ENCODE measurements at places on chromosomes 13 and 19.

DNA sequence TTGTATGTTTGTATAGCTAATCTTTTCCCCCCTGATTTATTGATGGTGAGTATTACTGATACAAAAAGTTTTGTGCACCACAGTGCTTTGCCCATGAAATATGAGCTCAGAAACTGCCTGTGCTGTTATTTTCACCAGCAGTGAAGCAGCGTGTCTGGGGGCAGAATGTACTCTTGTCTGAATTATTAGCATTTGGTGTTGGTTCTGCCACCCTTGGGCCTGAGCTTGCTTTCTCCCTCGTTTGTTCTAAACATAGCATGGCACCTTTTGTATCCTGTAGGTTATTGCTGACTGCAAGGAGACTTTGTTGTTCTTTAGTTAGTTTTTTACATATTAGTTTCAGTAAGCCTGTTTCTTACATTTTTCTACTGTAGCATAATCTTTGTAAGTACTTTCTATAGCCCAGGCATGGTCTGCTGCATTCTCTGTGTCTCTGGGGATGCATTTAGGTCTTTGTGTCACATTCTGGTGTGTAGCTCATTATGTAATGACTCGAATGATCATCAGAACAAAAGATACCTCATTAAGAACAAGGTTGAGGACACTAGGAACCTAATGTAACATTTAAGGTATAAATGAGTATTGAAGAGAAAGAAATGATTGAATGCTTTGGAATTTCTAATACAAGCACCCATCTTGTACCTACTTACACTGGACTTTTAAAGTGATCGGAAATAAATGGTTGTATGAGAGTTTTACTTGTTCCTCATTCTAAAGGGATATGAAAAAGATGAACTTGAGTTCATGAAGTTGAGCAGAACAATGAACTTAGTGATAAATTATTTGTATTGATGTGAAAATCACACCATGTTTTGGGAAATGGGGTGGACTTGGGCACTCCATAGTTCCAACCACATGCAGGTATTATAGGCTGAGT is 50.3 kb upstream of the GPI start:
- no peak for DNase-seq

DNA sequence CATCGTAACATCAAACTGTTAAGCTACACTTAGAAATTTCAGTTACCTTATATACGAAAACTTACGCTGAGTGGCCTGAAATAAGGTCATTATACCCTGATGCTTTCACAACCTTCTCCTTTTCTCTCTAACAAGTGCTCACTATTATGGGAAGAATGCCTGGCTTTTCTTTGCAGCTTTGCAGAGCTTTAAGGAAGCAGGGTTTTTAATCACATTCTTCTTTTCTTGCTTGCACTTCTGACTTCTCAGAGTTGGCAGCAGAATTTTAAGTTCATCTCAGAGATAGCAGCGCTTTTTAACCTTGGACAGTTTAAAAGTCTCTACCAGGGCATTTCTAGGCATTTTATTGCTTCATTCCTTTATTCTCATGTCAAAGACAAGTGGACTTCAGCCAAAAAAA is 285.1 kb downstream of the SPRY2 start:
- DNase-seq, result no peak

DNA sequence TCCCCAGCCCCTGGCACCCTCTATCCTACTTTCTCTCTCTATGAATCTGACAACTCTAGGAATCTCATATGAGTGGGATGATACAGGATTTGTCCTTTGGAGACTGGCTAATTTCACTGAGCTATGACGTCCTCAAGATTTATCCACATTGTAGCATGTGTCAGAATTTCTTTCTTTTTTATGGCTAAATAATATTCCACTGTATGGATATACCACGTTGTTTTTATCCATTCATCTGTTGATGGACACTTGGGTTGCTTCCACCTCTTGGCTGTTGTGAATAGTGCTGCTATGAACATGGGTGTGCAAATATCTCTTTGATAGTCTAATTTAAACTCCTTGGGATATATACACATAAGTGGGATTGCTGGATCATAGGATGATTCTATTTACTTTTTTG is 24.0 kb upstream of the INSR start:
- no peak for DNase-seq

GRCh38 chr13:67635754-67636153 is 405.6 kb upstream of the PCDH9 start:
- DNase-seq, result no peak

DNA sequence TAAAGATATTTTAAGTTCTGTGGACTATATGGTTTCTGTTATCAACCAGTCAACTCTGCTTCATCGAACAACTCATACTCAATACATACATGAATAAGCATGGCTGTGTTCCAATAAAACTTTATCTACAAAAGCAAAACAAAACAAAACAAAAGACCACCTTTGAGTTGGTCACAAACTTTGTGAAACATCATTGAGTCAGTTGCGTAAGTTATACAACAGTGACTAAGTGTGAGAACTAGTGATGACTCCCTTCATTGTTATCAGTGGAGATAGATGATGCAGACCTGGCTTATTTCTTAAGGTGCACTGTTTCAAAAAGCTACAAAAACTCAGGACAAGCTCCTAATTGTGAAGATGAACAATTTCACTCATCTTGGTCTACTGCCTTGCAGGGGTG is 14.5 kb upstream of the KLK4 start:
- DNase-seq, result no peak

- DNase-seq, result no peak
These were observed 510.1 kb upstream of the NBEA start for GRCh38 chr13:34431827-34432581.

GRCh38 chr19:19531951-19532805 is 3.5 kb downstream of the YJEFN3 start:
- DNase-seq, result no peak

DNA sequence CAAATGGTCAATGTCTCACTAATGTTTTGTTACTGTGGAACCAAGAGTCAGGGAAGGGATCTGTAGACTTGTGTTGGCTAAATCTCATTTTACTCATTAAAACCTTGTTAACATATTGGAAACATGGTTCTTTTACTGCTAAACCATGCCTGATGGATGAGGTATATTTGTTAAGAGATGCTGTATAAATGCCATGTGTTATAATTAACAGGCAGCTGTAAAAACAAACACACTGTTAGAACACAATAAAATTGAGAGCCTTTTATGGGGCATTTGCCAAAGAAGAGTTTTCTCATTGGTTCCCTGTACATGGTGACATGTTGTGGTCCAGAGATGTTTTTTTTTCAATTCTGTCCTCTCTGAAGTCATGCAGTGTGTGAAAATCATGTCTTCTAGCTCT is 121.9 kb downstream of the ESD start:
- DNase-seq, result no peak

GRCh38 chr13:99828123-99828522 is 143.4 kb downstream of the ZIC5 start:
- DNase-seq, result no peak

- no peak for DNase-seq
These were observed 130.8 kb downstream of the MYCBP2 start for GRCh38 chr13:77196052-77196618.

DNA sequence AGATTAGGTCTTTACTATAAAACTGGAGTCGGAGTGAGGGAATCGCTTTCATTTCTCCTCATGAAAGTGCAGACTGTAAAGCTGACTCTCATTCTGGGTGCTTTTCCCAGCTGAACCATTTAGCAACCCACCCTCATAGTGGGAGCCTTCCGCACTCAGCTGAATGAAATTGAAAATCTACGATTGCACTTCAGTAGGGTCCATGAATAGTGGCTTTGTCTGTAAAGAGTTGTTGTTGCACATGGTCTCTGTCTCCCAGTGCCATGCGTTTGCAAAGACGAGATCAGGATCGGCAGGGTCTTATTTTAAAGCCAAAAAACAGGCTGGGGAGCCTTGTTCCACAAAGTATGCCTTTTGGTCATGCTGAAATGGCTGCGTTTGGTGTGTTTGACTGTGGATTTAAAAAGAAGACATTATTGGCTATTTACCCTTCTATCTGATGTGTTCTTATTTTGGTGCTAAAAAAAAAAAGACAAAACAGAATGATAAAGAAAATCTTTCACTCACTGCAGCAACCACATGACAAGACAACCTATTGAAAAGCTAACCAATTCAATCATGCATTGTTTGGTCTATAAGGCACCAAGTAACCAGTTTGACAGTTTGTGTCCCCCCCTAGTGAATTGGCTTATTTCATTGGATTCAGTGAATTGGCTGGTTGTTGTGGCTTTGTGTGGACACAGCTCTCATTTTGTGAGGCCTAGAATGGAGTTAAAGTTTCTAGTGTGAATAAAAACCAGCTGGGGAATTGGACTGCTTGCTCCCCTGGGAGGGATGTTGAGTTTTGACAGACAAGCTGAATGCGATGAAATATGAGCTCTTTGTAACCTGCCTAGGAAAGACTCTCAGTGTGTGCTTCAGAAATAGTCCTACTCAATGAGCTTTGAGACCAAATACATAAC is 65.6 kb downstream of the ARHGAP35 start:
- DNase-seq, result no peak

DNA sequence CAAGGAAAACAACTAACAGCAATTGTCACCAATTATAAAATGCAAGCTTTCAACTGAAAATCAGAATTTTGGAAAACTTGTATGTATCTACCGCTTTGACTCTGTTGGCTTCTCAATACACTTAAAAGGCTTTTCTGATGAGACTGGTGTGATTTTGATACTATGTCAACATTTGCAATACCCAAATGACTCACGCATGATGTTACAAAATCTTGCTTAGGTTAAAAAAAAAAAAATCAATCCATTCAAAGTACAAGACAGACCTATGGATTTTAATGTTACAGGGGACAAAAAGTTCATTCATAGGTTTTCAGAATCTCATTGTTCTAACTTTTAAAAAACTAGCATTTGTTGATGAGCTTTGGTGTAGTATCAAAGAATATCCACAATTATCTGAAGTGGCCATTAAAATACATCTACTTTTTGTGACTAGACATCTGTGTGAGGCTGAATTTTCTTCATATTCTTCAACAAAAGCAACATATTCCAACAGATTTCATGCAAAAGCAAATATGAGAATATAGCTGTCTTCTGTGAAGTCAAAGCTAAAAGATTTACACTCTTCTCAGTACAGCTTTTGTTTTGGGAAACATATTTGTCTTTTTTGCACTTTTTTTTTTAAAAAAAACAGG is 10.7 kb downstream of the ELF1 start:
- peak; percentile 27 for DNase-seq

GRCh38 chr13:49776871-49777270 is 15.6 kb downstream of the KPNA3 start:
- DNase-seq, result no peak

GRCh38 chr19:5170329-5170745 is 170.3 kb downstream of the PTPRS start:
- DNase-seq, result no peak

DNA sequence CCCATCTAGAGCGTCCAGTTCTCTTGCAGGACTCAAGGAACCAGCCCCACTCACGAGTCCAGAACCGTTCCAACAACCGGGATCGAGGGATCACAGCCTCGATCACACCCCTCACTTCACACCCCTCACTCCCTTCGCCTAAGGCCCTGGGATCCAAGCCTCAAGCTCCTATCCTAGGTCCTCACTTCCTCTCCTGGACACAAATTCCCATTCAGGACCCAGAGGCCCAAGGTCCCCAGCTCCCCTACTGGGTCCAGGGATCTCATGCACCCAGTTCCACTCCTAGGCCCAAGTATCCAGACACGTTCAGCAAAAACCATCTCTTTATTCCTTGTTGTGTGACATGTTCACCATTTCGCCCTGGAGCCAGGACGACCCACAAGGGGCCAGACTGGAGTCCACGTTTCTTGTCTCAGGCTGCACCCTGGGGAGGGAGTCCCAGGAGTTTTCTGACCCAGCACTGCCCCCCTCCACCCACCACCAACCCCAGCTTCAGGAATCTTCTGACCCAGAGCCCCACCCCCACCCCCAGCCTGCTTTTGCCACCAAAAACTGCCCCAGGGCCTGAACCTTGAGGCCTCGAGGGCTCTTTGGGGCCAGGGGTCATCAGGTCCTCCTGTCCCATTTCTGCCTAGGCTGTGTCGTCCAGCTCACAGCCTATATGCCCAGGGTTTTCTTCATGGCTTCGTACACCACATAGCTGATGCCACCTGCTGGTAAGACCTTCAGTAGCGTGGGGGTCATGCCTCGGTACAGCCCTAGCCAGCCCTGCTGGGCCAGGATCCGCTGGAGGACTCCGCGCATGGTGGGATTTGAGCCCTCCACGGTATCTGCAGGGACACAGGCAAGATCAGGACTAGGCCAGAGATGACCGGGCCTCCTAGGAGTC is 1.4 kb upstream of the KHSRP start:
- DNase-seq, result no peak

- no peak for DNase-seq
These were observed 37.9 kb downstream of the ZFR2 start for GRCh38 chr19:3830621-3831589.

DNA sequence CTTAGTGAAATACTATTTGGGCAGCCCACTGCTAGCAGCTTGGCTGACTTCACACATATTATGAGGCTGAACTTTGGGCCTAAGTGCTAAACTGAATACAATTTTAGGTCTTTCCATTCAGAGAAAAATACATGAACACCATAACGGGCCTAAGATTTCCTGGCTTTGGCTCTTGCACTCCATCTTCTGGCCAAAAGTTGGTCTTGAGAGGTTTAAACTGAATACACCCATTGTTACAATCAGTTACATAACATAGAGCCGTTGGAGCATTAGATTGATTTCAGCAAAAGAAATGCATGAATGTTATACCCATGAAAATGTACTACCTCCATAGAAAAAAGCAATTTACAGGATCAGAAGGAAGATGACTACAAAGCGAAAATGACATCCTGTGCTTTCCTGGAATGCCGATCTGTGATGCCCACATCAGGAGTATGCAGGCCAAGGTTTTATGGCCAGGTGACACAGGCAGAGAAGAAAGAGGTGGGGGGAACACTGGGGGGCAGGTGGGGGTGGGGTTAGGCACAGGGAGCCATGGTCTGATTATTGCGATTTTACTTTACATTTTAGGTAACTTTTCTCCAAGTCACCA is 11.1 kb upstream of the SHISA2 start:
- peak; percentile 11 for DNase-seq

GRCh38 chr19:4007836-4008539 is 452 bp downstream of the PIAS4 start:
- no peak for DNase-seq

DNA sequence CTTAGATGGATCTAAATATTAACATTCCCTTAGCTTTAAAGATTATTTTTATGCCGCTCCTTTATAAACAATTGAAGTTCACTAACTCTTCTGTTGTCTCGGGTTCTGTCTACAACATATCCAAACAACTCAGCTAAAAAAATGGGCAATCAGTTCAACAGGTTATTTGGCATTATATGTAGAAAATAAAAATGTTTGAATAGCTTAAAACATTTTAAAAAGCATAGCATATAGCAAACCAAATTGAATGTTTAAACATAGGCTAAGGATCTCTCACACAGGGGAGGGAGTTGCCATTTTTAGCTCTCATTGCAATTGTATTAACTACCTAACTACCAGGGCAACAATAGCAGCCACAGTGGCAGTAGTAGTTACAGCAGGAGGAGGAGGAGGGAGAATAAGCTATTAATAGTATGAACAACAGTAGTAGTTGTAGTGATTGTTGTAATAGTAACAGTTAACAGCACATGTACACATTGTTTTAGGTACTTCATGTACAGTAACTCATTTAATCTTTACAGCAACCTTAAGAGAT is 404.2 kb downstream of the KCNRG start:
- no peak for DNase-seq
